ENCODE measurements at places on chromosomes 16 and 17.

- DNase-seq = no peak
Observed at GRCh38 chr16:68943961-68944360, 100.6 kb downstream of the TANGO6 start.

DNA sequence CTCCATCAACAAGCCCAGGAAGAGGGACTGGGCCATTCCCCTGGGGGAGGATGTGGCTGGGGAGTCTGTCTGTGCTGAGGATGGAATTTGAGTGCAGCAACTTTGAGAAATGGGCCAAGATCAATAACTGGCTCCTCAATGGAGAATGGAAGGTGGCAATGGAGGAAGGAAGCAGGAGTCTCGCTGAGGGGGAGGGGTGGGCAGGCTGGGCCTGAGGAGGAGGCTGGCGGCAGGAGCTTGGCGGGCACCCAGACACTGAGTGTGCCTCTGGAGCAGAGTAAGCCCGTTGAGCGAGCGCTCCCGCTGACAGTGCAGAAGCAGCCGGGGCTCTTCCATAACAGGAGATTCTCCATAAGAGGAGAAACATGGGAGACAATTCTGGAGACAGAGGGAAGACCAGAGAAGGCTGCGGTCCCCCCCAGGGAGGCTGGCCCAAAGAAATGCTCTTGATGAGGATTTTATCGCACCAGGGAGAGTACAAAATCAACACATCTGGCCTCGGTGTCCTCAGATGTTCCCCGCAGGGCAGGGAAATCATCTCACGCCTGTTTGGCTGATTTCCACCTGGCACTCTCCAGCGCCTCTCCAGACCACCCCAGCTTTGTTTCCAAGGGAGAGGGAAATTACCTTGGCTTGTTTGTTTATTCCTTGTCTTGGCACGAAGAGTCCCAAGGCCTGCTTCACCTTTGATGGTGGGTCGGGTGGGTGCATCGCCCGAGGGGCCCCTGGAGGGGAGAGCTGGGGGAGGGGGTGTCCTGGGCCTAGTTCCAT, 2.8 kb upstream of the MMP15 start:
- peak; percentile 71 for DNase-seq

GRCh38 chr16:24291932-24292331, 35.8 kb downstream of the CACNG3 start:
- peak; percentile 54 for DNase-seq

DNA sequence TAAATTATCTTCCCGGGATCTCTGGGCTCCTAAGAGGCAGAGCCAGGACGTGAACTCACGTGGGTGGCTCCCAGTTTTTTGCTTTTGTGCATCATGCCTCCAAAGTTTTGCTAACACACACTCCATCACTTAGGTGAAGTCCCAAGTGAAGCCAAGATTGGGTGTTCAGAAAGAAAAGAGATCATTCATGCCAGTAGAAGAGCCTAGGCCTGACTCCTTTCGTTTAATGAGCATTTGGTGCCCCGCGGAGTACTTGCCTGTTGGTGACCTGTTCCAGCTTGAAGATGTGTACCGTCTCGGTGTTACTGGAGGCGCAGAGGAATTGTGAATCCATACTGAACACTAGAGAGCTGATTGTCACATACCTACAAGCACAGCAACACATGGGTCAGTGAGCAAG, 24.1 kb downstream of the WIPI1 start:
- no peak for DNase-seq

DNA sequence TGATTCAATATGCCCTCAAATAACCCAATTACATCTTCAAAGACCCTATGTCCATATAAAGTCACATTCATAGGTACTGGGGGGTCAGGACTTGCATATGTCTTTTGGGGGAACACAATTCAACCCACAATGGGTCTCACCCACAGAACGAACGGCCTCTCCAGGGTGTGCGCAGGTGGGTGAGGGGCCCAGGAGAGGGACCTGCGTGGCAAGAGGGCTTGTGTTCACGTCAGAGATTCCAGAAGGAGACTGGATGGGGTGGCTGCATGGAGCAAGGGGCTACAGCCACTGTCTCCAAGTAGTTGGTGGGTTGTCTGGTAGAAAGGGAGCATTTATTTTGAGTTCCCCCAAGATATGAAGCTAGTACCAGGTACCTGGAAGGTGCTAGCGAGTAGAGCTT, 212.2 kb downstream of the SEC14L1 start:
- no peak for DNase-seq

DNA sequence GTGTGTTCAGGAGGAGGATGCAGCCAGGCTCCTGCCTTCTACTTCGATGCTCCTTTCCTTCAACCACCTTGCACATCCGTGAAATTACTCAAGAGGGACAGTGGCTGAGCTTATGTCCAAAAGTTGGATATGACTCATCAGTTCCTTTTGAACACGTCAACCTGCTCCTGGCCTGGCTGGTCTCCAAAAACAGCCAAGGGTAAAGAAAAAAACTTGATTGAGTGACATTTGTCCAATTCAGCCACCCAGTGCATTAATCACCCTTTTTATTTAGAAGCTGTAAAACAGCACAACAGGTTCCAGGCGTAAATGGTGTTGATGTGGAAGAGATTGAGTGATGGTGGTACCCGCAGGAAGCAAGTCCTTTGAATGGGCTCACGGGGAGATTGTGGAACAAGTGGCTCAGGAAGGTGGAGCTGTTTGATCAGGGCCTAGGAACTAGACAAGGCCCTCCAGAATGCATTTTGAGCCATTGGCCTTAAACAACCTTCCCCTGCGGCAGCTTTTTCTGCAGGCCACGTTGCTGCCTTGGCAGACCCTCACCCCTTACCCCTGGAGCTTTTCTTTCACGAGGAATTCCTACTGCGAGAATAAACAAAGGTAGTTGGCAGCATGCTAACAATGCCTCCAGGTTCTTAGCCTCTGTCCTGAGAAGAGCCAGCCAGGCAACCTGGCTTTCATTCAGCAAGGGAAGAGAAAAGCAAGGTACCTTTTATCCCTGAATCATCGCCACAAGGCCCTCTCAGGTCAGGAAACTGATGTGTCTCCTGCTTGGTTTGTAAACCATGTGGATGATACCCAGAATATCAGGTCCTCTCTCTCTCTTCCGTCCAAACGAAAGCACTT, 173.3 kb upstream of the CACNG5 start:
- no peak for DNase-seq

GRCh38 chr17:3788200-3788599, 12.8 kb downstream of the ITGAE start:
- no peak for DNase-seq

- no peak for DNase-seq
Observed at GRCh38 chr16:86490859-86491639, 19.3 kb upstream of the FOXF1 start.

GRCh38 chr17:63550817-63551639, 751 bp downstream of the DCAF7 start:
- peak; percentile 13 for DNase-seq

DNA sequence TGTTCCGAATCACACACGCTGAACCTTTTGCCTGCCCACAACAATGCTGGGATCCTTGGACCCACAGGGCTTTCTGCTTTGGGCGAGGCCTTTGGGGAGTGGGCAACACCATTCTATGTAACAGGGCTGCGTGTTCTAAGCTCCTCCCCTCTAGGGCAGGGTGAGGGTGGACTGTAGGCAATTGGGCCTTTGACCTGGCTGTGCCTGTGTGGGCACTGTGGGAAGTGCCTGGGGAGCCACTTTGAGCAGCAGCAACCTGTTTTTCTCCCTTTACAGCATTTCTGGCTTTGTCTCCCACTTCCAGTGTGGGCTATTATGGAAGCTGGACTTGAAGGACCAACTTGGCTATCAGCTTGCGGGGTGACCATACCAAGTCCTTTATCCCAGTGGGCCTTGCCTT, 128.9 kb upstream of the WSCD1 start:
- no peak for DNase-seq

DNA sequence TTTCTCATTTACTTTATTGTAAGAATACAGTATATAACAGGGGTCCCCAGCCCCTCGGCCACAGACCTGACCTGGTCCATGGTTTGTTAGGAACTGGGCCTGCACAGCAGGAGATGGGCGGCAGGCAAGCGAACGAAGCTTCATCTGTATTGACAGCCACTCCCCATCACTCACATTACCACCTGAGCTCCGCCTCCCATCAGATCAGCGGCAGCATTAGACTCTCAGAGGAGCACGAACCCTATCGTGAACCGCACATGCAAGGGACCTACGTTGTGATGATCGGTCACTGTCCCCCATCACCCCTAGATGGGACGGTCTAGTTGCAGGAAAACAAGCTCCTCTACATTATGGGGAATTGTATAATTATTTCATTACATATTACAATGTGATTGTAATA, 410.6 kb downstream of the SLC39A11 start:
- no peak for DNase-seq
